ENCODE measurements at places on chromosomes 2 and 18.

DNA sequence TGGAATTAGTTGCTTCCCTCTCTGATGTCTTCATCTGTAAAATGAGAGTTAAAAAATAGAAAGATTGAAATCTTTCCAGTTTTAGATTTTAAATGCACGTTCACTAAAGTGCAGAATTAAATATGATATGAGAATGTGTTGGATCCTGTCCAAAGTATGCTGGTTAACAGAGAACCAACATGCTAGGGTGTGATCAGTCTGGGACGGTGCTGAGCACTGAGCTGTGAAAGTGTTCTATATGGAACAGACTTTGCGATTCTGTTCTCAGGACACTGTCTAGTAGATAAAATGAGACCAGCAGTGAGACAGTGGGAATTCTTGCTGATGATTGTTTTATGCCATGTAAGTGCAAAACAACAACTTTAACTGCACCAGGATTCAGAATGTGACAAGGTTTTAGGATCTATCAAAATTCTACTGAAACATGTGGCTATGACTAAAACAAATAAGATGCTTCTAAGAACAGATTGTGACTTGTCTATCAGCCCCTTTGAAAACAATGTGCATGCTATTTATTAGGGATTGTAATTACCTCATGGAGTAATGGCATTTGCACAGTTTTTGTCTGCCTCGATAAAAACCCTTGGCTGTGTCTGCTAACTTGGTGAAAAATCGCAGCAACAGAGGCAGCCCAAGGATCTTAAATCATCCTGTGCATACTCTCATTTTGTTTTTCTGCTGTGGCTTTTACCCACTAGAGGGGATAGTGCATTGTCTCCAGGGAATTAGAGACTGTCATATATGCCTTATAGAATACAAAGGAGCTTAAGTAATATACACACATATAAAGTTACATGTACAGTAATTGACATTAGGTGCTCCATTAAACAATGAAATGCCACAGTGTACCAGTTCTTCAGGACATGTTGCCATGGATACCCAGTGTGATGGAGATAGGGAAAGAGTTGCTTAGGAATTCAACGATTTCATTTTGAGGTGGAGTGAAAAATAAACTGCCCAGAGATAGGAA is 55.1 kb downstream of the MAP3K20 start:
- peak; percentile 36 for DNase-seq

DNA sequence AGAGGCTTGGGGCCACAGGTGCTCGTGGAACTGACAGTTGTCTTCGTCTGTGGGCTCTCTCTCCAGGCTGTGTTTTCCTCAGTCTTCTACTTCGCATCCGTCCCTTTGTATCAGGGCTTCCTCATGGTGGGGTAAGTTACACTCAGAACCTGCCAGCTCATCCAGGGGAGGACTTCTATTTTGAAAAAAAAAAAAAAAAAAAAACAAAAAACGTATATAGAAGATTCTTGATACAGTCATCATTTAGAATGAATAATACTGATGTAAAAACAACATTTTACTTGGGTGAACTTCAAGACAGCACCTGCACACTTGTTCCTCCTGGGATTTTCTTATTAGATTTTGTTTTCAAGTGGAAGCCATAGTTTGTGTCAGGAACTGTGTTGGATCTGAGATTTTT is 47.7 kb upstream of the NFATC1 start:
- DNase-seq = no peak

- no peak for DNase-seq
These were observed 12.1 kb downstream of the CAPN14 start for GRCh38 chr2:31205186-31205585.

GRCh38 chr2:158456309-158457066 is at the start of the genes CCDC148 and PKP4:
Gene CCDC148, minus strand, starts transcription at chr2:158456753. Its CDS starts 314 bp downstream, at chr2:158456439.
Gene PKP4, plus strand, starts transcription at chr2:158456952. Its CDS starts 76,233 bp downstream, at chr2:158533185.
- DNase-seq = peak; percentile 92

DNA sequence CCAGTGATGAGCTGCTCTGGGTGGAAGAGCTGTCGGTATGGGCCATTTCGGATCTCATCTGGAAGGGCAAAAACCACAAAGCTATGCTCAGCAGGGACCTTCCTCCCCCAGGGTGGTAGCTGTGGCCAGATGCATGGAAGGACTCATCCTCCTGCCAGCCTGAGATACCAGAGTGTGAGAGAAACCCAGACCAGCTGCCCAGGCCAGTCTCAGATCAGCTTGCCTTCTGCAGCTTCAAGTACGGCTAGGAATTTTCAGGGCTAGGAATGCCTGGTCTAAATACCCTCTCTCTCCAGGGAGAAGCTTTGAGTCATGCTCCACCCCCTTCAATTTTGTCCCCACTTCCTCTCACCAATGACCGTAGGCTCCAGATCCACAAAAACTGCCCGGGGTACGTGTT is 1.4 kb upstream of the TUBA4B start:
- no peak for DNase-seq

- DNase-seq = no peak
These were observed 191.3 kb upstream of the KCNJ3 start for GRCh38 chr2:154507186-154507585.

DNA sequence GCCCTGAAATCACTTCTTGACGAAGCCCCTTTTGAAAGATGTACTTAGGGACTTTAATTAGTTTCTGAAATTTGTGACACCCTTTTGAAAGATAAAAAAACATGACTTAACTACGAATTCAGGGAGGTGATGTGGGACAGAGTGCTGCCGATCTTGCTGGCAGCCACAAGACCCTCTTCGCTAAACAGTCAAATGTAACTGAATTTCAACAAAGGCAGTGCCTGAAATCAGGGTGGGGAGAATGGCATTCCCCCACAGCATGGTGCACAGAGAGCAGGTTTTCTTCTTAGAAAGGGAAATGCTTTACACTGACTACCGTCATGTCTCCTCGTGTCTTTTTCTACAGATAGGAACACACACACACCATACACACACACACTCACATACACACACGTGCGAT is 640.2 kb upstream of the POU3F3 start:
- DNase-seq = no peak

GRCh38 chr2:40955635-40956034 is 503.7 kb upstream of the SLC8A1 start:
- no peak for DNase-seq

DNA sequence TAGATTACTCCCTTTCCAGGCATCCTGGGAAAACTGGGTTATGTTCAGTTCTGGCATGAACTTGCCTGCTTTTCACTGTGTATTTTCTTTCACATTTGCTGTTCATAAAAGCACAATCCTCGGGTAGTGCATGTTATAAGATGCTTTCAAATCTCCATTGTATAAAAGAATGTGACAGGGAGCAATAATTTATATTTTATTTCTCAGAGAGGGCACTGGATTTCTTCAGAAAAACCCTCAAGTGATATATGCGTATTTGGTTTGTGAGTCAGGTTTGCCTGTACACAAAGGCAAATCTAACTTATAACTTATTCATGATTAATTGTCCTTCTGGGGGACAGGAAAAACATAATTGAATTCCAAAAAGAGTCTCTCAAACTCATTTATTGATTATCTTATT is 440.7 kb upstream of the MMADHC start:
- no peak for DNase-seq

DNA sequence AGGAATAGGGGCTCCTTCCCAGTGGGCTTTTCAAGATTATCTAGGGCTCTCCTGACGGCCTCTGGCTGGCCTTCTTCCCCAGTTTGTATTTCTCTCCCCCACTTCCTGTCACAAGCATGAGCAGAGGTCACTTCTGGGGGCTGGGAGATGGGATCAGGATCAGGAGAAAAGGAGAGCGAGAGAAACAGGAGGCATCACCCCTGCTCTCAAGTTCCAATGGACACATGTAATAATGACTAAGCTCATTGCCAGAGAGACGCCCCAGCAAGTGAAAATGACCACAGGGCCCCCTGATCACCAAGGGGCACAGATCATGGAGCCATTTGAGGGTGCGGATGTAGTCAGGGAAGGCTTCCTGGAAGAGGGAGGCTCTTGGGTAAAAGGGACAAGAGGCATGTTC is 92.1 kb downstream of the SMAD7 start:
- DNase-seq = no peak

GRCh38 chr18:26700728-26701127 is 152.4 kb upstream of the KCTD1 start:
- DNase-seq = no peak

- no peak for DNase-seq
These were observed 53.4 kb downstream of the WIPF1 start for GRCh38 chr2:174544156-174544555.

DNA sequence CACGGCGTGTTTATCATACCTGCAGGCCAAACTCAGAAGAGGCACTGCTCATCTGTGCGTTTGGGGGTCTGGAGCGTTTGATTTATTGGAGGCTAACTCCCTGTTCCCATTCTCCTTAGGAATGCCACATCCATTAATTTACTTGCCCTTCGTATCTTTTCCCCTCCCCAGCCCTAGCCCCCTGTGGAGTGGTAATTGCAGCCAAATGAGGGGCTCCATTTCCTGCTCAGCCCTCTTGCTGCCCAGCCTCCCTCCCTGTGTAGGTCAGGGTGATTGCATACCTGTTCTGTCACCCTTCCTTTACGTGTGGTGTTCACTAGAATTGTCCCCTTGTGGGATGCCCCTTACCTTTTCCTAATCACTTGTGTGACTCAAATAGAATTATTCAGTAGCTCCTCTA is 120.4 kb downstream of the MAP3K20 start:
- DNase-seq = no peak

- no peak for DNase-seq
These were observed 783.2 kb upstream of the CDH2 start for GRCh38 chr18:28960146-28960545.

GRCh38 chr2:239374896-239375277 is 25.9 kb downstream of the HDAC4 start:
- DNase-seq = no peak

GRCh38 chr2:26144031-26144430 is 28.9 kb upstream of the GAREM2 start:
- DNase-seq = peak; percentile 50

DNA sequence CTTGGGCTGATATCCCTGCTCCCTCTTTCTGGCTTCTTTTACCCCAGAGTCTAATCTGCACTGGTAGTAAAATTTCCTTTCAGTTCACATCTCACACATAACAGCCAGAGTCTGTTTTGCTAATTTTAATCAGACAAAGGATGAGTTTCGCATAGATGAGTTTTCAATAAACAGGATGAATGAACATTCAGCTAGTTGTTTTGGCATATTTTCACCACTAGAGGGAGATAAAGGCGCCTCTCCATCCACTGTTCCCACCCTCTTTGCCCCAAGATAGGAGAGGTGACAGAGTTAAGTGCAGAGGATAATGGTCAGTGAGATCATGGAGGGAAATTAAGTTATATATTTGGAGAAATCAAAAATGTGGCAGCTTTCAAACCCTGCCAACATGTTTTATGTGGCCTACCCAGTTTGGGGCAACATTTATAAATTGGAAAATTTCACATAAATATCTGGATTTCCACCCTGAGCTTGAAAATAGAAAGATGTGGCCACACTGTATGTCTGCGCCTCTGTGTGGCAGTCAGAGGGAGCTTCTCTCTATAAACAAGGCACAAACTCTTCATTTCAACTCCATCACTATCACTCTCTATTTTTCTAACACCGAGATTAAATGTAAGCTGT is 48.5 kb upstream of the DTNA start:
- peak; percentile 70 for DNase-seq

DNA sequence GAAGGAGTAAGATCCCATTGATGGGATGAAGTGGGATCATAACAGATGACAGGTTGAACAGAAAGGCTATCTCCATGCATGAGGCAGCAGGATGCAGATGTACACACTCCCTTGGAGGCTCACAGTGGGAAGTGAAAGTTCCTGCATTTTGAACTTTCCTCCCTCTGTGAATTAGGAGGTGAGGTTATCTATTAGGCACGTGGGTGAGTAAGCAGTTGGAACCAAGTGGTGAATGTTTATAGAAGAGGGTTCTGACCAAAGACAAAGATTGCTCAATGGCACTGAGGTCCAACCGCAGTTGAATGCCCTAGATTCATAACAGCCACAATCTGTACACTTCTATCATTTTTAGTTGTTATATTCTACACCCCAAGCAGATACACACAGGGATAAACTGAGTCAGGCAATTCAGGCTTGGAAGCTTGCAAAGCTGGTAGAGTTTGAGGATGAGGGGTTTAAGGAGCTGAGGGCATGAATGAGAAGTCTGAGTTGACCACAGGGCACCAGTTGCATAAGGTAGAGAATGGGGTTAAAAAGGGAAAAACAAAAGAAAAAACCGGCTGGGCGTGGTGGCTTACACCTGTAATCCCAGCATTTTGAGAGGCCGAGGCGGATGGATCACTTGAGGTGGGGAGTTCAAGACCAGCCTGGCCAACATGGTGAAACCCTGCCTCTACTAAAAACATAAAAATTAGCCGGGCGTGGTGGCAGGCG is 7.1 kb upstream of the KCMF1 start:
- no peak for DNase-seq

GRCh38 chr2:50448556-50448955 is 583.4 kb downstream of the NRXN1 start:
- DNase-seq = no peak

GRCh38 chr2:99473518-99474083 is 16.2 kb downstream of the REV1 start:
- peak; percentile 56 for DNase-seq

GRCh38 chr2:168207851-168208250 is 39.5 kb downstream of the STK39 start:
- no peak for DNase-seq

DNA sequence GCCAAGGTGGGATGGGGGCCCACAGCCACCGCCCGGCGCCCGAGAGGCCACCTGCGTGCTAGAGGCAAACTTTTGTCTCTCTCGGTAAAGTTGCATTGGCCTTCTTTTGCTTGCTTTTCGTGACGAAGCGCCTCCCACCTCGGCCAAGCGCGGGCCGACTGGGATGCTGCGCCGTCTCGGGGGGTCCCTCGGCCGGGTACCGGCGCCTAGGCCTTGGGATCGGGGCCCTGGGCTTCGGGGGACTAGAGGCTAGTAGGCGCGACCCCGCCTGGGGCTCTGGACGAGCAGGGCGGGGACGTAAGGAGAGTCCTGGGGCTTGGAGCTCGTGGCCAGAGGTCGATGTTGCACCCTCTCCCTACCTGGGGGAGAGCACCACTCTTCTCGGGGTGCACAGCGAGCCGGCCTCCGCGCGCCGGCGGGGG is 545 bp downstream of the GLI2 start:
- no peak for DNase-seq

GRCh38 chr18:45999536-45999935 is 32.4 kb upstream of the EPG5 start:
- no peak for DNase-seq

GRCh38 chr2:215900203-215900611 is 113.1 kb downstream of the MREG start:
- DNase-seq = no peak

DNA sequence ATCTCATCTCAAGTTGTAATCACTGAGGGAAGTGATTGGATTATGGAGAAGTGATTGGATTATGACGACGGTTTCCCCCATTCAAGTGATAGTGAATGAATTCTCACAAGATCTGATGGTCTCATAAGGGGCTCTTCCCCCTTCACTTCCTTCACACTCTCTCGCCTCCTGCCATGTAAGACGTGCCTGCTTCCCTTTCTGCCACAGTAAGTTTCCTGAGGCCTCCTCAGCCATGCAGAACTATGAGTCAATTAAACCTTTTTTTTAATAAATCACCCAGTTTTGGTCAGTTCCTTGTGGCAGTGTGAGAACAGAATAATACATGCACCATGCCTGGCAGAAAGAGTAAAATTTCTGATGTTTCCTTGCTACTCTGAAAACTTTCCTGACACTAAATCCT is 36.6 kb downstream of the CEP68 start:
- no peak for DNase-seq
